ENCODE measurements at places on chromosomes 3 and 15.

DNA sequence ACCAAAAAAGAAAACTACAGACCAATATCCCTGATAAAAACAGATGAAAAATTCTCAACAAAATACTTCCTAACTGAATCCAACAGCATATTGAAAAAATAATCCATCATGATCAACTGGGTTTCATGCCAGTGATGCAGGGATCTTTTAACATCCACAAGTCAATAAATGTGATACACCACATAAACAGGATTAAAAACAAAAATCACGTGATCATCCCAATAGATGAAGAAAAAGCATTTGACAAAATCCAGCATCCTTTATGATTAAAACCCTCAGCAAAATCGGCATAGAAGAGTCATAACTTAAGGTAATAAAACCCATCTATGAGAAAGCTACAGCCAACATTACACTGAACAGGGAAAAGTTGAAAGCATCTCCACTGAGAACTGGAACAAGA, 107.5 kb downstream of the DCLK3 start:
- DNase-seq: no peak

DNA sequence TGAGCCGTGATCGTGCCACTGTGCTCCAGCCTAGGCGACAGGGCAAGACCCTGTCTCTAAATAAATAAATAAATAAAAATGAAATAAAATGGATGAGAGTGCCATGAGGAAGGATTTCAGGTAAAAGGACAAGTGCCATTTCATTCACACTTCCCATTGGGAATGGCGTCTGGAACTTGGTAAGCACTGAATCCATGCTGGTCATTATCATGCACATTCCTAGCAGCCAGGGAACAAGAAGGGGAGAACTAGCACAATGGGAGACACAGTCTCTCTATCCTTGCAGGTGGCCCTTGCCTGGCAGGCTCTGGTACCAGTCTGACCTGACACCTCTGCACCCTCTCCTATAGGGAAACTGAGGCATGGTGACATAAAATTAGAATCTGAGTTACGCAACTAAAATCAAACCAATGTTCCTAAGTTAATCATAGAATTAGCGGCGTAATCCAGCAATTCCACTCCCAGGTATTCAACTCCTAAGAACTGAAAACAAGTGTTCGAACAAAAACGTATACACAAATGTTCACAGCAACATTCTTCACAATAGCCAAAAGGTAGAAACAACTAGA, 70.8 kb upstream of the MFGE8 start:
- no peak for DNase-seq

DNA sequence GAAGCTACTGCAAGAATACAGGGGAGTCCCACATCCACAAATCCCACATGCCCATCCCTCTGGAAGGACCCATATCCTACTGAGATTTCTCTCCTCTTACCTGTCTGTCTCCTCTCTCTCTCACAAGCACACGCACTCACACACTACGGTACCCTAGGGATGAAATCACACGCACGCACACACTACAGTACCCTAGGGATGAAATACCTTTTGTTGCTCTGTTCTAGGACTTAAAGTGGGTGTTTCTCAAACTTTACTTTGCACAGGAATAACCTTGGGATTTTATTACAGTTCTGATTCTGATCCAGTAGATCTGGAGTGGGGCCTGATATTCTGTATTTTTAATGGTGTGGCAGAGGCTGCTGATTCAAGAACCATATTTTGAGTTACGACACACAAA, 622.2 kb upstream of the ZNF385D start:
- no peak for DNase-seq

DNA sequence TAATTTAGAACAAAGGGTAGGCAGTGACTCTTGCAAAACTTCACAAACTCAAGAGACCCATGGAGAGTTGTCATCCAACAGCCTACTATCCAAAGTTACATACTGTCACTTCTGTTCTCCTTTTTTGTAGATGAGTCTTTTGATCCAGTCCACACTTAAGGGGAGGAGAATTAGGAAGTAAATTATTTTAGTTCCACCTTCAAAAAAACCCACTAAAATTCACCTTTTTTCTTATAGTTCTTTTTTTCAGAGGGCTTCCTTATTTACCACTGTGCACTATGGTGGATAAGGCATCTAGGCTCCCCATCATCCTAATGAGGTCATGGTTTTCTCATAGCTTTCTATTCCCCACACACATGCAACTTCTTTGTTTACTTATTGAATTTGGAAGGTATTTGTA, 8.6 kb upstream of the TCAIM start:
- peak; percentile 42 for DNase-seq

- DNase-seq: no peak
Measured at GRCh38 chr15:48832648-48833047, 21.8 kb upstream of the CEP152 start.

GRCh38 chr3:64148955-64149653, 76.2 kb downstream of the PRICKLE2 start:
- DNase-seq: no peak

DNA sequence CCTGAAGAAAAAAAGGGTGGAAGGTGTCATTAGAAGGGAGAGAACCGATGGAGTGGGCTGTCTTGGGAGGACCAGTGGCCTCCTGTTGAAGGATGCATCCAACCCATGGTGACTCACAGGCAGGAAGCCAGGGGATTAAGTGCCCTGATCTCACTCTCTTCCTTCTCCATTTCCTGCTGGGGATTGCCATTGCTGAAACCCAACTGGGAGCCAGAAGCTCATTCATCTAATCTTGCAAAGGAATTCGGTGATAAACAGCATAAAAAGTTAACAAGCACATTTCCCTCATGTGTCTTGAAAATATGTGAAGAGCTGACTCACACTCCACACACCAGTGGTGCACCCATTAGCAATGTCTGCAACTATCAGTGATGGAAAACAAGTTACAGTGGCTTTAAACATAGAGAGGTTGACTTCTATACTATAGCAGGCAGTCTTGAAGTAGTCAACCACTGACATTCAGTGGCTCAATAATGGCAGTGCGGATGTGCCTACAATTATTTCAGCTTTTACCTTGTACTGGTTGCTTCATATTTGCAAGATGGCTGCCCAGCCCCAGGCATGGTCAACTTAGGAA, 12.8 kb upstream of the CSRNP1 start:
- no peak for DNase-seq

DNA sequence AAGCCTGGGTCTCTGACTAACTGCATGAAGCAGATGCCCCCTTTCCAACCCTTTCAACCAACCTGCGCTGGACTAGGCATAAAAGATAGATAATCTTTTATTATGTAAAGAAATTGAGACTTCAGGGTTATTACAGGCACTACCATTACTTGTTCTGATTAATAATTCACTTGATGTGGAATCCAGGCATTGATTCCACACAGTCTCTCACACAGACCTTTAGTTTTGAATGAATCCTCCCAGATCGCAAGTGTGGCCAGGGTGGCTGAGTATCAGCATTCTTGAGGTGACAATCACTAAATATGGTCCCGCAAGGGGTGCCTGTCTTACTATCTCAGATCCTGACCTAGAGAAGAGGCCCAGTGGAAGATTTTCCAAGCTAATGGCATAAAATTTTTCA, 368.9 kb upstream of the ONECUT1 start:
- DNase-seq: no peak

GRCh38 chr3:46979958-46980497, 562 bp downstream of the NBEAL2 start:
- no peak for DNase-seq
